Activated CD4-positive, alpha-beta T cell treated with anti-CD3 and anti-CD28 coated beads, Interleukin-10, Interleukin-2, amounts not matched to agents 100 ng/mL and 50 ng/mL, durations not matched to agents 16 hours and 8 hours (primary cell): ENCODE measurements at places on chromosomes 4 and X.
A peak's percentile ranks its signal among the peaks of the same experiment; 100 is the strongest.

DNA sequence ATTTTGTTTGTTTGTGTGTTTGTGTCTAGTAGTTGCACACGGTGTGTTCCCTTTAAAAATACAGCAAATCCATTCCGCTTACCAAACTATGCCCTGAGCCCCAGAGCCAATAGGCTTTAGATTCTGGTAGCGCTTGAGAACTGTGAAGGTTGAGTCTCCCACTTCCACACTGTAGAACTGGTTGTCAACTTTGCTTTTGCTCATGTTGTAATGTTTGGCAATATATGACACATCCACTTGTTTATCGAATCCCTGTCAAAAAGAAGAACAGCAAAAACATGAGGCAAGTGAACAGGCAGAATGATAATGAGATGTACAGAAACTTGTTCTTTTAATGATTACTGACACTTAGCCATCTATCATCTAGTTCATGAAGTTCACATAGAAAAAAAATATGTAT, 200.6 kb downstream of the MAPK10 start:
- DNase-seq: no peak

DNA sequence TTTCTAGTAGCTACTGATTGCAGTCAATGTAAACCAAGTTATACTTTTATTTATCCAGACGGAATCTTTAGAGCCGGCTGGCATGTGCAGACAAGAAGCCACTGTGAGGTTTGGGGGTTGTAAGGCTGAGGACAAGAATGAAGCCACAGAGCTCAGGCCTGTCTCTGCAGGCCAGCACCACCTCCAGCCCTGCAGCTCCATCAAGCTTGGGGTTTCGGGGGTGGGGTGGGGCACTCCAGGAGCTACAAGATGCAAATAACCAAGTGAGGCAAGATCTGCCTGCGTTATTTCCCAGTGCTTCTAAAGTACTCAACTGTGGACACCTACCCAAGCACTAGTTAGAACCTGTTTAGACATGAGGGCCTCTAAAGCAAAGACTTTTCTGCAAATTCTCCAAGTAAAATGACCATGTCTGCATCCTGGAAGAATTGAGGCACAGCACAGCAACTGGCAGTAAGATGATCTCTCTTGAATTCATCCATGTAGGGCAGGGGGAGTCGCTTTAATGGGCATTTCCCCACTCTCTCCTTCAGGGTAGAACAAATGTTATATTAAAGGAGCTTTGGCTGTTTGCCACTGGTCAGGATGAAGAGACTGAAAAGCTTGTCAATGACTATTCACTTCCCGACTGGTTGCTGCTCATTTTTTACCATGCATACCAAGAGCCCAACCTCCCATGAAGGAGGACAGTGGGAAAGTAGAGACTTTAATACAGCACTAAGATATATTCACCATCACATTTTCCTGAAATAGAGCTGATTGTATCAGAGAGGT, 222.5 kb downstream of the MGST2 start:
- no peak for DNase-seq

DNA sequence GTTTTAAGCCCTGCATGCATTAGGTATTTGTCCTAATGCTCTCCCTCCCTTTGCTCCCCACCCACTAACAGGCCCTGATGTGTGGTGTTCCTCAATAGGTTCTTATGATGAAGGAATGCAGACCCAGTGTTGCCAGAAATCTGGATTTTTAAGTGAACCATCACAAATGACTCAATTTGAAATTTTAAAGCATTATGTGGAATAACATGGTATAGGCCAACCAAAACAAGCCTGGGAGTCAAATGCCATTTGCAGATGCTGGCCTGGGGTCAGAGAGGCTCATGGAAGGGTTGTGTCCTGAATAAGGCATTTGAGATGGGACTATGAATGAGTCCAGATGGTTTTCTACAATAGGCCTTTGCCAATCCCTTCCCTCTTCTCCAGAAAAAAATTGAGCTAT, 179.6 kb downstream of the SHROOM3 start:
- DNase-seq: no peak

GRCh38 chrX:119643696-119644095, 37.5 kb upstream of the NKRF start:
- no peak for DNase-seq

DNA sequence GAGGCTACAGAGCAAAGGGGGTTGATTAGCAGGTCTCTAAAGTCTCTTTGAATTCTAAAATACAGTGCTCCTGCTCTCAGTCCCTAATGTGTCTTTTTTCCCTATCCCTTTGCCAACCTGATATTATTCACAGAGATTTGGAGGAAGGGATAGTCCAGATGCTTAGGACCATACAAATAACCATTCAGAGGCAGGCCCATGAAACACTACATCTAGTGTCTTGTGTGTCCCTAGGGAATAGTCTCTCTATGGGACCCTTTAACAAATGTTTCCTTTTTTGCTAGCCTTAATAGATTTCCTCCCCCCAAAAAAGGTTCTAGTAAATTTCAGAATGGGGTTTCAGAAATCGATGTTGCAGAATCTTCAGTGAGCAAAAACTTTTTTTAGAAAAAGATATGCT, 1.7 kb downstream of the NR0B1 start:
- no peak for DNase-seq

DNA sequence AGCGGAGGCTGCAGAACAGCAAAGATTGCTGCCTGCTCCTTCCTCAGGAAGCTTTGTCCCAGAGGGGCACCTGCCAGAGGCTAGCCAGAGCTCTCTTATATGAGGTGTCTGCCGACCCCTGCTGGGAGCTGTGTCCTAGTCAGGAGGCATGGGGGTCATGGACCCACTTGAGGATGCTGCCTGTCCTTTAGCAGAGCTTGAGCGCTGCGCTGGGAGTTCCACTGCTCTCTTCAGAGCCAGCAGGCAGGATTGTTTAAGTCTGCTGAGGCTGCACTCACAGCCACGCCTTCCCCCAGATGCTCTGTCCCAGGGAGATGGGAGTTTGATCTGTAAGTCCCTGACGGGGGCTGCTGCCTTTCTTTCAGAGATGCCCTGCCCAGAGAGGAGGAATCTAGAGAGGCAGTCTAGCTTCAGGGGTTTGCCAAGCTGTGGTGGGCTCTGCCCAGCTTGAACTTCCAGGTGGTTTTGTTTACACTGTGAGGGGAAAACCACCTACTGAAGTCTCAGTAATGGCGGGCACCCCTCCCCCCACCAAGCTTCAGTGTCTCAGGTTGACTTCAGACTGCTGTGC, 10.9 kb downstream of the DCK start:
- DNase-seq: peak; percentile 40

- DNase-seq: no peak
Measured at GRCh38 chr4:138190452-138190858, 51.7 kb downstream of the SLC7A11 start.

- DNase-seq: no peak
Measured at GRCh38 chrX:114251575-114251974, 332.3 kb upstream of the HTR2C start.

GRCh38 chr4:3136454-3136853, 62.0 kb downstream of the HTT start:
- no peak for DNase-seq

- DNase-seq: no peak
Measured at GRCh38 chr4:20318001-20318908, 66.5 kb downstream of the SLIT2 start.

GRCh38 chrX:95318882-95319281, 1365.8 kb upstream of the DIAPH2 start:
- peak; percentile 16 for DNase-seq

DNA sequence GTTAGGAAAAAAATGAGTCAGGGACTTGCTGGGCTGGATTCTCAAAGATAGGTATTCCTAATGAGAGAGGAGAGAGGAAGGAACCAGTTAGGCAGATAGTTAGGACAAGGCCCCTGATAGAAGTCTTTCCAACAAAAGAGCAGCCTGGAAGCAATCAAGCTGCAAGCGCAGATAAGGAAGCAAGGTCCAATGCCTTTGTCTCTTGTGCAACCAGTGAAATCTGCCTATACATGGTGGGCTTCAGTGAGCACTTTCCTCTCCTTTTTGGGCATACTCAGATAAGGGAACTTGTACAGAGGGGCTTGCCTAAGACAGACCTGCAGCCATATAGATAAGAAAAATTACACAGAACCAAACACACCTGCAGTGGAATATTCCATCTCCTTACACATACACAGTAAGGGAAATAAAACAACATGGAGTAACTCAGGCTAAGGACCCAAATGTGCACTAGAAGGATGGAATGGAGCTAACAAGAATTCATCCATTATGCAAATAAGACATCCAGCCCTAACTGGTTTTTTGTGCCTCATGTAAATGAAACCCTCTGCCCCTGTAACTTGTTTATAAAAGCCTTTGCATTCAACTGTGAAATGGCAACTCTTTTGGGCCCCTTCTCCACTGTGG, 68.8 kb downstream of the PCDH18 start:
- no peak for DNase-seq

DNA sequence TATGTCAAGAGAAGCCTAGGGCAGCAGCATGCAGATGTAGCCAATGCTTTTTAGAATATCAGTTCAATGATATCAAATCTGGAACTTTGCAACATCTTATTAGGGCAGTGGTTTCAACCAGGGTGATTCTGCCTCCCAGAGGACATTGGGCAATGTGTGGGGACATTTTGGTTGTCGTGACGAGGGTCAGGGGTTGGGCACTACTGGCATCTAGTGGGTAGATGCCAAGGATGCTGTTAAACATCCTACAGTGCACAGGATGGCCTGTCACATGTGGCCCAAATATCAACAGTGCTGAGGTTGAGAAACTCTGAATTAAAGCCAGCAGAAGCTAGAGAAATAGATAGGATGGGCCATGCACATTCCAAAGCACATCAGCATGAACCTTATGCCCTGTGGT, 152.3 kb downstream of the AMELX start:
- no peak for DNase-seq

DNA sequence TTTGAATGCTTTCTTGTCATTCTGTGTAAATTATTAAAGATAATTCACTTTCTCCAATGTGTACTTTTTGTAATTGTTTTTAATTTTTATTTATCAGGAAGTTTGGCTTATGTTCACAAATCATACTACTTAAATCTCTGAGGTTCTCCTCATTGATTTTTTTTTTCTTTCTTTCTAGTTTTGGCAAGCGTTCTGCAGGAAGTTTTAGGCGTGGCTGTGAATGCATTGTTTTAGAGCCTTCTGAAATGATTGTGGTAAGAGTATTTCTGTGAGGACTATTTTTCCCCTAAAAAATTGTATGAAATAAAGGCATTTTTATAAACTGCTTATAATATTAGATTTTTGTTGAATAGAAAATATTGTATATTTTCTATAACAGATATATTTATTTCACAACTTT, 135.8 kb downstream of the RAPGEF2 start:
- no peak for DNase-seq

DNA sequence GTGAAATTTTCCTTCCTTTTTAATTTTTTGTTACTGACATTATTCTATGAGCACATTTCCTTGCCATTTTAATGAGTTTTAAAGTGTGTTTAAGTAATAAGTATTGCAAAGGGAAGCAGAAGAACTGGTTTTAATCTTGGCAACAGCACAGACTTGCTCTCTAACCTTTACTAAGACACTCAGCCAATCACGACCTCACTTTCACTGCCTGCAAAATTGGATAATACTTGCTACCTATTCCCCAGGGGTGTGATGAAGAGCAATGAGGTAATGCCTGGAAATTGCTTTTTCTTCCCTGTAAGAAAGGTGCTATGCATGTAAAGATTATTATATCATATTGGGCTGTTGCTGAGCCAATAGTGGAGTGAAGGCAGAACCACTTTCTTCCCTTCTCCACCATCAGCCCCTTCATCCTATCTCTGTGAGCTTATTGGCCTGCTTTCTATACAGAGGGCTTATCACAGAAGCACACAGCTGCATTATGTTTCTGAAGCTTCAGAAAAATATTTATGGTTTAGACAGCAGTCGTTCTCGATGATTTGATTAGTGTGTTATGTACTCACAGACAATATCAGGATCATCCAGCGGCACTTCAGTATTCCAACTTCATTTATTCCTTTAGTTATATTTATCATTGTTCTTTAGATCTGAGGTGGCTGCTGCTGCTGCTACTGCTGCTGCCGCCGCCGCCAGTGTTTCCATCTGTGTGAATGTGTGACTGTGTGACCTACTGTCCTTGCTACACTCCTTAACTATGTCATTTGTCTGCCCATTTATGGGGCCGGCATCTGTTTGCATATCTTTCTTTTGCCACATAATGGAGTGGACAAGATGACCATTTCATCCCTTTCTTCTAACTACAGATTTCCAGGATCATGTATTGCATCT, 255.1 kb downstream of the C4orf33 start:
- no peak for DNase-seq

GRCh38 chrX:48468247-48468671, 1.8 kb downstream of the SLC38A5 start:
- peak; percentile 66 for DNase-seq
